ENCODE measurements at places on chromosomes 2 and 18.
A peak's percentile ranks its signal among the peaks of the same experiment; 100 is the strongest.

DNA sequence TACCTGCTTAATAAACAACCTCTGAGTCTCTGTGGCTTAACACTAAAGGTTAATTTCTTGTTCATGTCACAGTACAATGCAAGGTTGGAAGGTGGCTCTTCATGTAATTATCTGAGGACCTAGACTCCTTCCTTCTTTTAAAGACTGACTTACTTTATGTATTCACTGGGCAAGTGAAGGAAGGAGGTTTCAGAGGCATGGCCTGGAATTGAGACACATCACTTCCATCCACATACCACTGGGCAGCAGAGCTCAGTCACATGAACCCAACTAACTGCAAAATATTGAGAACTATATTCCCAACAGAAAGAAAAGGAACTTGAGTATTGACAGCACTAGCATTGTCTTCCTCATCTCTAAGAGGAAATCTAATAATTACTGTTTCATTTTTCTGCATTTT is 57.5 kb upstream of the FN1 start:
- no peak for DNase-seq

DNA sequence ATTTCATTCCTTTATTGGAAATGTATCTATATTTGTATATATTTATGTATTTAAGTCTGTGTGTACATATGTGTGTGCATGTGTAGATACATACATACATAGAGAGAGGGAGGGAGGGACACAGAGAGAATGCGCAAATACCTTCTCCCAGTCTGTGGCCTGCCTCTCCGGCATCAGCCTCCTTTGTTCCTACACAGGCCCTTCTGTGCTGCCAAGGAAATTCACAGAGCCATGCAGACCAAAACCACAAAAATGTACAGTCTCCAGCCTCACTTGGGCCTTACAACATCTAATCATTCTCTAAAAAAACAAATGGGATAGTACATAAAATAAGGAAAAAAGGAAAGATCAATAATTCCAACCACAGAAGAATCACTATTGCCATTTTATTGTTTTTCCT is 8.8 kb upstream of the CRACDL start:
- DNase-seq, result peak; percentile 57

DNA sequence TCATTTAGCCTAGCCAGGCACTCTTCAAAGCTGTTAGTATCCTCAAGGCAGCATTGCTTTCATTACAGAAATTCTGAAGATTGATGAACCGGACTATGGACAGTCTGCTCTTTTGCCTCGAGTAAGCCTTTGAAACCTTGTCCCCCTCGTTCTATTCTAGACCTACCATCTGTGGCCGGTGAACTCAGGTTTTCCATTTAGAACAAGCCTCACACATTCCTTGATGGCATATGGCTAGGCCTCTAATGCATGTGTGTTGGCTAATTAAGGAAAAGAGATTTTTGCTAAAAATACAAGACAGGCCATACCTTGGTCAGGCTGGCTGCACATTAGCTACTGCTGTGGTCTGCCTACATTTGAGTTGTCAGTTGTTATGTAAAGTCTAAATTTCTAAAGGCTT is 111.8 kb downstream of the CERS6 start:
- DNase-seq, result no peak

GRCh38 chr2:99858951-99859596 is 283.3 kb downstream of the AFF3 start:
- peak; percentile 92 for DNase-seq
